ENCODE measurements at places on chromosomes 16 and 17. TPM values are rescaled to one million over a fixed set of nuclear protein-coding genes. Genes with fewer than 3 reads are reported as not detected.

- DNase-seq, result no peak
Measured at GRCh38 chr17:8160224-8160577, 2.5 kb downstream of the VAMP2 start.

- no peak for DNase-seq
Measured at GRCh38 chr17:63480826-63481487, 4.1 kb downstream of the ACE start.

- DNase-seq, result no peak
Measured at GRCh38 chr17:56793957-56794356, 39.8 kb downstream of the C17orf67 start.

DNA sequence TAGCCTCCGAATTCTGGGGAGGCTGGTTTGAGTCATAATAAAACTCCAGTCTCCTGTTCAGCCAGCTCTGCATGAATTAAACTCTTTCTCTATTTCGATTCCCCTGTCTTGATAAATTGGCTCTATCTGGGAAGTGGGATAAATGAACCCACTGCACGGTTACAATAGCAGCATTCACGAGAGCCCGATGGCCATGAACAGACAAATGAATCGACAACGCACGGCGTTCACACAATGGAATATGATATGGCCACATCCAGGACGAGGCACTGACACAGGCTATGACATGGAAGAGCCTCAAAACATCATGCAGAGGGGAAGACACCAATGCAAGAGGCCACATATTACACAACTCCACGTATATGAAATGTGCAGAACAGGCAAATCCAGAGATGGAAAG is 5.6 kb upstream of the CARD14 start:
- no peak for DNase-seq

GRCh38 chr17:42673266-42673884 is 3.4 kb downstream of the PLEKHH3 start:
- DNase-seq, result no peak

GRCh38 chr16:29662729-29663015 is 375 bp upstream of the SPN start:
- DNase-seq, result no peak

GRCh38 chr17:40895106-40895730 is 10.2 kb upstream of the KRT20 start:
- no peak for DNase-seq

- DNase-seq, result no peak
Measured at GRCh38 chr17:57221366-57222350, 34.7 kb upstream of the MSI2 start.

- no peak for DNase-seq
Measured at GRCh38 chr17:32277284-32277683, 11.7 kb downstream of the RHBDL3 start.

The KAT2A gene
- 59.6 TPM for total RNA-seq

The CCDC57 gene
- total RNA-seq, result 51.7 TPM

The IRF8 gene
- 37.8 TPM for total RNA-seq

The CSH1 gene
- not detected for total RNA-seq

Data from activated T-helper 2 cell treated with anti-CD3 and anti-CD28 coated beads, Interferon-gamma antibody, Interleukin-2, Interleukin-4, amounts not matched to agents 10 μg/mL and 5 μg/mL and 100 μg/mL, durations not matched to agents 14 hours and 24 hours and 36 hours (primary cell).